Stimulated activated CD8-positive, alpha-beta memory T cell treated with anti-CD3 and anti-CD28 coated beads, Interleukin-15, amount 100 ng/mL, for 4 hours (primary cell): ENCODE measurements at places on chromosomes 13 and 19.

GRCh38 chr19:38654628-38655055 lies 7.2 kb downstream of the ACTN4 start:
- DNase-seq = no peak

GRCh38 chr19:2841855-2842574 lies 740 bp downstream of the ZNF555 start:
- DNase-seq = no peak

GRCh38 chr19:10419200-10419645 lies 1.1 kb upstream of the PDE4A start:
- DNase-seq = no peak

GRCh38 chr19:11421371-11422098 lies 2.4 kb upstream of the RGL3 start:
- DNase-seq = no peak

DNA sequence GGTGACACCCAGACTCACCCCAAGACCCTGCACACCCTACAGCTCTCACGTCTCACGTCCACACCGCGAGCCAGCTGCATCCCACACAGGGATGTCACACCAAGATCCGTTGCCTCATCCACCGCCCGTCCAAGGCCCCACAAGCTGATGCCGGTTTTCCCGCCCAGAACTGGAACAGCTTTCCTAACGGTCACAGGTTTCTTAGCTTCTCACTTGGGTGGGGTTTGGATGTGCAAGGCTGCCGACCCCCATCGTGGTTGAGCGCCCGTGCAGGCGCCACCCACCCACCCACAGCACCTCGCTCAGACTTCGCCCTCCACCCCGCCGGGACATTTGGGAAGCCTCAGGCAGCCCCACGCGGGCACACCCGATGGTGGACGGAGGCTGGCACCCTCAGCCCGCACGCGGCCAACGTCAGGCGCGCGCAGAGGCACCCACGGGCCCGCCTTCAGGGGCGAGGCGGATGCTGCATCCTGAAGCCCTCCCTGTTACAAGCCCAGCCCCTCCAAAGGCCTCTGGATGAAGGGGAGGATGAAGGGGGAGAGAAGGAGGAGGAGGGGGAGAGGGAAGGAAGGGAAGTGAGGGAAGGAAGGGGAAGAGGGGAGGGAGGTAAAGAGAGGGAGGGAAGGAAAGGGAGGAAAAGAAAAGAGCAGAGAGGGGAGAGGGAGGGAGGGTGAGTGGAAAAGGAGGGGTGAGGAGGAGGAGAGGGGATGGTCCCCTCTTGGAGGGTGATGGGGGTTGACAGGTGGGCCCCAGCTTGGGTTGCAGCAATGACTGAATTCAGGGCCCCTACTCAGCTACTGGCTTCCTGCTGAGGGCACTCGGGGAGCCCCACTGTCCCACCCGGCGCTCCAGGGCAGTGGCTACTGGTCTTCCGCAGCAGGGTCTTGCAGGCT lies 12.8 kb downstream of the ONECUT3 start:
- DNase-seq = no peak

- DNase-seq = no peak
Observed at GRCh38 chr13:21420706-21421105, 38.4 kb downstream of the ZDHHC20 start.

DNA sequence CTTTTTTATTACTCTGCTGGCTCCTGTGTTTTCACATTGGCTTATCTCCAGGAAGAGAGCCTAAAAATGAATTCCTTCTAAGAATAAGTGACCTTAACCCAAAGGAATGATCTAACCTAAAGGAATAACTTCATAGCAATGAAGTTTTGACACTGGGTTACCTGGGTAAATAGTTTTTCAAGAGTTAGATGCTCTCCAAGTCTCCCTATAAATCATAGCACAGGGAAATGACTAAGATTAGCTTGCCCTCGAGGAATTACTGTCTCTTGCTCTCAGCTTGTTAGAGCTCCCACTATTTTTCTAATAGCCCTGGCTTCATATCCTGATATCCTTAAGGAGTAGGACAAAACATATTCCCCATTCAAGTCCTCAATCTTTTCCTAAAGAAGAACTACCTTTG lies 66.3 kb downstream of the SPRY2 start:
- no peak for DNase-seq

GRCh38 chr19:13623716-13624710 lies 117.7 kb upstream of the CACNA1A start:
- no peak for DNase-seq

DNA sequence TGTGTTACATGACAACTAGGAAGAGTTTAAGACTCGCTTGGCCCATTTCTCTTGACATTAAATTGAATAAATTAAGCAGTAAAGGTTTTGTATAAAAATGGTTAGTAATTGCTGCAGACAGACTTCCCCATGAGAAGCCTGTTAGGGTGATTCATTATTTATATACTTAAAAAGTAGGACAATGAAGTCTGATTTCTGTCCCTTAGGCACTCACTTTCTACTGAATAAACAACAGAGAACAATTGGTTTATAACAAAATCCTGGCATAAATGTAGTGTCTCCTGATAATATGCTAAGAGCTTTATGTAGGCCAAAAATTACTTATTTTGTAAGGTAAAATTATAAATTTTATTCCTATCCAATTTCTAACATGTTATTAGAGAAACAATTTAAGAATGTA lies 2138.5 kb upstream of the PCDH20 start:
- no peak for DNase-seq

DNA sequence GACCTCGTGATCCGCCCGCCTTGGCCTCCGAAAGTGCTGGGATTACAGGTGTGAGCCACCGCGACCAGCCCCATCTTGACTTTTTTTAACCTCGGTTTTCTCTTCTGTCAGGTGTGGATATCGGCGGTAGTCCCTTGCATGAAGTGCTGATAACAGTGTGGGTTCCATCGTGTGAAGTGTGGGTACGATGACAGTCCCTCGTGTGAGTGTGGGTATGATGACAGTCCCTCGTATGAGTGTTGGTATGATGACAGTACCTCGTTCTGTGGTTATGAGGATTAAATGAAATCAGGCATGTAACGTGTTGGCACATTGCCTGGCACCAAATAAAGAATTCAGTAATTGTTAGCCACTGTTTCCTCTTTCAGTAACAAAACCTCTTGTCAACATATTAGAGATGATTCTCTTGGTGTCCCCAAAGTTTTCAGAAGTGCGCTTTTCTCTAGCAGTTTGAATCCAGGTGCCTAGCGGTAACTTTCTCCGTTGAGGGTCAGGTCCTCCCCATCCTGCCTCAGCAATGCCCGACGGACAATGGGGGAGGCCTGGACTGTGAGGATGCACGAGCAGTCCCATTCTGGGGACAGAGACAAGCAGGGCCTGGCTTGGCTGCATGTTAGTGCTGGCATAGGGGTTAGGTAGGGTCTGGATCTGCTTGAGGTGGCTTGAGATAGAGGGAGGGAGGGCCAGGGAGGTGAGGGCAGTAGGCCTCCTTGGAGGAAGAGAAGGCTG lies 15.3 kb downstream of the GATAD2A start:
- no peak for DNase-seq

GRCh38 chr13:101811284-101811839 lies 358.9 kb downstream of the ITGBL1 start:
- DNase-seq = no peak

- no peak for DNase-seq
Observed at GRCh38 chr13:100848304-100848703, 173.7 kb upstream of the TMTC4 start.

GRCh38 chr19:2325281-2326046 lies 2.9 kb downstream of the LSM7 start:
- no peak for DNase-seq

DNA sequence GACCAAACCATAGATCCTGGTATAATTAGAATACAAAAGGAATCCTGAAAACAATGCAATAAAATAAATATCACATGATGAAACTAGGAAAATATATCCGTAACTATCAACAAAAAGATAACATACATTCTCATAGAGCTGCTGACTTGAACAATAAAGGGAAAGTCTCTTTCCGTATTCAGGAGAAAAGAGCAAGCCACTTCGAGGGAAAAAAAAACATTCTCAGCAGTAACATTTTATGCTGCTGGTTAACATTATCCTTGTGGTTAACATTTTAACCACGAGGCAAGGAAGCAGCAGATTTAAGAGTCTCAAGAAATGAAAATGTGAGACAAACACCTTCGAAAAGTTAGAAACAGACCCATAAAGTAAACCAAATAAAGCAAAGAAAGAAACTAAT lies 25.8 kb downstream of the NALCN start:
- no peak for DNase-seq

GRCh38 chr13:82647540-82647939 lies 1234.7 kb downstream of the SLITRK1 start:
- DNase-seq = no peak

GRCh38 chr13:110644892-110645521 lies 29.7 kb downstream of the NAXD start:
- no peak for DNase-seq

GRCh38 chr19:13154911-13155471 lies 4.8 kb downstream of the IER2 start:
- DNase-seq = peak; percentile 74

DNA sequence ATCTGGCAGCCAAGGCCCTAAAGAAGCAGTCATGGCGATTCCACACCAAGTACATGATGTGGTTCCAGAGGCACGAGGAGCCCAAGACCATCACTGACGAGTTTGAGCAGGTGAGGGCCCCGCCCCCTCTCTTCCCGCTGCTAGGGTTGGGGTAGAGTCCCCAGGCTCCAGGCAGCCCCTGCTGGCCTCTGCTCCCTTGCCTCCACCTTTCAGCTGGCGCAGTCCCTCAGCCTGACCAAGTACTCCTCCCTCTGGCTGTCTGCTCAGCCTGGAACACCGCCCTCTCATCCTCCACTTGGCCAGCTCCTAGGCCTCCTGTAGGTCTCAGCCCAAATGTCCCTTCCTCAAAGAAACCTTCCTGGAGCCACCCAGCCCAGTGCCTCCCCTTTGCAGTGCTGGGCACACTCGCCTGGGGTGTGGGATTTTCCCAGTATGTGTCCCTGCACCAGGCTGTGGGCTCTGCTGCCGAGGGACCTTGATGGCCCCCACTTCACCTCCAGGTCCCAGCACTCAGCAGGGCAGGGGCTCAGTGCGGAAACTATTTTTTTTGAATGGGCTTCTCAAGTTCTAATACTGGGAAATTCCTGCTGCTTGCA lies 5.7 kb downstream of the LENG1 start:
- DNase-seq = no peak

- no peak for DNase-seq
Observed at GRCh38 chr19:50419580-50420035, 870 bp downstream of the SPIB start.

- DNase-seq = no peak
Observed at GRCh38 chr13:75147946-75148345, 334.0 kb downstream of the TBC1D4 start.

GRCh38 chr13:95644601-95645052 lies at the start of gene DZIP1:
DZIP1 (minus strand) TSS chr13:95644706; CDS start chr13:95642029, 2,677 bp downstream.
- no peak for DNase-seq

- peak; percentile 73 for DNase-seq
Observed at GRCh38 chr13:91347996-91348905, 764 bp downstream of the MIR17HG start.

- DNase-seq = no peak
Observed at GRCh38 chr19:18307271-18307681, 15.6 kb downstream of the LSM4 start.

DNA sequence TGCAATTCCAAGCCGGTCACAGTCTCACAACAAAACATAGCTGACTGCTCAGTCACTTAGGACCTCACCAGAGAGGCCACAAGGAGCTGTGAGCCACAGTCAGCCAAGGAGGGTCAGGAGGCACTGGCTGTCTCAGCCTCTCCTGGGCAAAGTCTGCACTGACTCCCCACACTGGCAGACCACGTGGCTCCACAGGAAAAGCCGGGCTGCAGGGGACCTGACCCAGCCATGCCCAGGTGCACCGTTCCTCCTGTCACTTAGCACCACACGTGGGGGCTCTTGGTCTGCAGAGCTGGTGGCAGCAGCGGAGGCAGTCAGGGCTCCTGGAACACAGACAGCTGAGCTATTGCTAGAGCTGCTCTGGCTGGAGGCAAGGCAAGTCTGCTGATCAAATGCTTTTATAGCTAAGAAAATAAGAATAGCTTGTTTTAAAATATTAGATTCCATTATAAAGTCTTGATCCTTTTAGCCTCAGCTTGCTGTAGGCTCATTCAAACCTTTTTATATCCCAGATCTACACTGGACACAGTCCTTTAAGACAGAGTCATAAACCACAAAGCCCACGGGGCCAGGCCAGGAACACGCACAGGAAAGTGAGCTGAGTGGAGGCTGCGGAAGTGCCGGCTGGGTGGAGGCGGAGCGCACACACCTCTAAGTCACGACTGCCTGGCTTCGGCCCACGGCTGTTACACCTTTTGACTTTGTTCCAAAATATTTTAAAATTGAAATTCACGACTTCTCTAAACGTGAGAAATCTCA lies 744.1 kb downstream of the UQCRFS1 start:
- peak; percentile 1 for DNase-seq

DNA sequence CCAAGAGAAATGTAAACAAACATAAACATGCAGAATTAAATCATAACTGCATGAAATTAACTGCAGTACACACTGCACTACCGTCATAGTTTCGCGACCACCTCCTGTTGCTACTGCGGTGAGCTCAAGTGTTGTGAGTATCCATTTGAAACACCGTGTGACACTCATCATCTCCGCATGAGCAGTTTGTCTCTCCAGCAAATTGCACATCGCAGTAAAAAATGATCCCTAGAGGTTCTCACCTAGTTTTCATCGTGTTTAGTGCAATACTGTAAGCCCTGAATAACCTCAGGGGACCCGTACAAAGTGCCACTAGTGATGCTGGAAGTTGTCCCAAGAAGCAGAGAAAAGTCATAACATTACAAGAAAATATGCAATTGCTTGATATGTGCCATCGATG lies 147.7 kb downstream of the DPF1 start:
- no peak for DNase-seq

DNA sequence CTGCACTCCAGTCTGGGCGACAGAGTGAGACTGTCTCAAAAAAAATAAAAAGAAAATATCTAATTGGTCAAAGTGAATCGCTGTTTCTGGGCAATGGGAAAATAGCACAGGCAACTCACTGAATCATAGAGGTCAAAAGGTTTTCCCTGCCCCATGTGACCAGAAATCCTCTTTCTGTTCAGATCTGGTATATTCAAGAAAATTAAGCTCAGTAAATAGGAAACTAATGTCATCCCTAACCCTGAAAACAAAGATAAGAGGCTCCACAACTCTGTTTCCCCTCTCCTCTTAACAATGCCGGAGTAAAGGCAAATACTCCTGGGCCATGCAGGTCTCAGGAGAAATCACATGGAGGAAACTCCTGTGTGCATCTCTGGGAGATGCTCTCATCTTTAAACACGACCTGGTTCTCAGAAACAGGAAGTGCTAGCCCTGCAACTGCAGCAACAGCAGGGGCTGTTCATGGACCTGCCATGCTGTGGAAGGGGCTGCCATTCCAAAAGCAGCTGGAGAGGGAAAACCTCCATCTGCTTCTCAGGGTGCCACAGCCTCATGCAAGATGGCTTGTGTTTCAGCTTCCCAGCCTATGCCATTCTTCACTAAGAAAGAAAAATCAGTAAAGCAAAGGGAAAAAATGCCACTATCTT lies 47.5 kb upstream of the SLC7A9 start:
- no peak for DNase-seq

GRCh38 chr13:110506859-110507566 lies 54.5 kb downstream of the RAB20 start:
- no peak for DNase-seq

GRCh38 chr19:6610934-6611852 lies 20.2 kb upstream of the CD70 start:
- DNase-seq = no peak
